ENCODE measurements at places on chromosomes 1 and 21.

DNA sequence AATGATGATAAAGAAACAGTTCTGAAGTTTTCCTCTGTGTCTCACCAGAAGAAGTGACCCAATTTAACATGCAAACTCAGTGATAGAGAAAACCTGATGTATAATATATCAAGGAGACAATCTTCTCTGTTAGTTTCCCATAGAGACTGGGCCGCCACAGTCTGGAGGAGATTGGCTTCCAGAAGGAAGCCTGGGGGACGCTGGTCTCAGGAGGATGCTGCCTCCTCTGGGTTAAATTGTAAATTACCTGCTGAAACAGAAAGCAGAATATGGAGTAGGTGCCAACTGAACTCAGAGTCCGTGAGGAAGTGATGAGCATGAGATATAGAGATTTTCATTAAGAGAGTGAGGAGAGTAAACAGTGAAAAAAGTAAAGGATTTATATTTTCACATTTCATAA lies 15.8 kb downstream of the OR14I1 start:
- peak; percentile 26 for DNase-seq

- no peak for DNase-seq
Measured at GRCh38 chr1:199701726-199702125, 325.8 kb upstream of the NR5A2 start.

DNA sequence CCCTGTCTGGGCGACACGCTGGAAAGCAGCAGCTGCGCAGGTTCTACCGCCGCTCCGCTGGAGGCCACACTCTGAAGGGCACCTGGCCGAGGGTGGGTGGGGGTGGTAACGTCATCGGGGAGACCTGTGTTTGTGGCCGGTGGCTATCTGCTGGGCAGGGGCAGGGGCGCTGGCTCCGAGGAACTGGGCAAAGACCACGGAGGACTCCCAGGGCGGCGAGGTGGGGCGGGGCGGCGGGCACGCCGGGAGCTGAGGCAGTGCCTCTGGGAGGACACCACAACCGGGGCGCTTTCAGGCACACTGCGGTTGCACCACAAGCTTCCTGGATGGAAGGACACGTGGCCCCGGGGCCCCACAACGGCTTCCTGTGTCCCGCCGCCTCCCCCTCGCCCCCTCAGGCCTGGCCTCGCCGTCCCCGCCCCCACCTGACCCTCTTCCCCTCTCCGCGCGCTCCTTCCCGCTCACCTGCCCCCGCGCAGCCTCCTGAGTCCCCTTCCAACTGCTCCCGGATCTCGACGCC lies 3.3 kb upstream of the DENND2D start:
- DNase-seq = peak; percentile 90

GRCh38 chr1:27638805-27639204 lies 3.8 kb upstream of the FGR start:
- DNase-seq = no peak

DNA sequence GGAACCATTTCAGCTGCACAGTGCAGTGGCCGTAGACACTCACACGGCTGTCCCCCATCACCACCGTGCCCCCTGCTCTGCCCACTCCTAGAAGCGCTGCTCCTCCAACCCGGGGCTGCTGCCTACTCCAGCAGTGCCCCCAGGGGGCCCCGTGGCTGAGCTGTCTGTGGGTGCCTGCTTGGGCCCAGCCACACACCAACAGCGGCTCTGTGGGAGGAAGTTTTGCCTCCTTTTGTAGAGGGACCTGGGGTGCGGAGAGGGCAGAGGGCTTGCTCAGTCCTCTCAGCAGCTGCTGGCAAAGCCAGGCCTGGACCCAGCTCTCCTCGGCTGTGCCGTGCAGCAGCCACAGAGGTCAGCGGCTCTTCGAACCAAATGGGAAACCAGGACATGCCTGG lies 11.4 kb upstream of the LRRC3 start:
- no peak for DNase-seq

Data from CD4-positive, alpha-beta T cell treated with Interleukin-17A for 4 hours (primary cell).